Stimulated activated CD4-positive, alpha-beta T cell treated with anti-CD3 and anti-CD28 coated beads, Interleukin-12 subunit alpha, Interleukin-12 subunit beta, amount 100 ng/mL, for 24 hours (primary cell): ENCODE measurements at places on chromosomes 6 and 20.

DNA sequence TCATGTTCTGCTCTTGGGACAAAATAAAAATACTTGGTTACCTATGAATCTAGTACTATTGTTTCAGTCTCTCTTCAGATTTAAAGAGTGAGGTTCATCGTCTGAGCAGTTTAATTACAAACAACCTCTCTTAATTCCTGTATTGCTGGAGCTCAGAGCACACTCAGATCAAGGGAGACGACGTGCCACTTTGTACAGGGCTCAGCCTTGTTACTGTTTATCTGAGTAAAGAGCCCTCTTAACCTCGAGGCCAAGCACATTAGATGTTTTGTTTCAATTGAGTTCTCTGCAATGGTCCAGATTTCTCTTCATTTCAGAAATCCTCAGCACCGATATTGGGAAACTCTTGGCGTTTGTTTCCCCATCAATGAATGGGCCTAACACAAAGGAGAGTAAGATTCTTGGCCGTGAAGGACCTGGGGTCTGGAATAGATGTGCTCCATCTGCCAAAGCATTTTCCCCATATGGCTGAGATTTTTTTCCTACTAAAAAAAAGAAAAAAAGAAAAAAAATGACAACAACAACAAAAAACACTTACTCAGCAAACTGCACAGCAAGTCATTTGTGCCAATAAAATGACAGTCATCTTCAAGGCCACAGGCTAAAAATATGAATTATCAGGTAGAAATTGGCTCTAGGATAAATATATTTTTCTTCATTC lies 82.6 kb upstream of the CCN6 start:
- DNase-seq = no peak

DNA sequence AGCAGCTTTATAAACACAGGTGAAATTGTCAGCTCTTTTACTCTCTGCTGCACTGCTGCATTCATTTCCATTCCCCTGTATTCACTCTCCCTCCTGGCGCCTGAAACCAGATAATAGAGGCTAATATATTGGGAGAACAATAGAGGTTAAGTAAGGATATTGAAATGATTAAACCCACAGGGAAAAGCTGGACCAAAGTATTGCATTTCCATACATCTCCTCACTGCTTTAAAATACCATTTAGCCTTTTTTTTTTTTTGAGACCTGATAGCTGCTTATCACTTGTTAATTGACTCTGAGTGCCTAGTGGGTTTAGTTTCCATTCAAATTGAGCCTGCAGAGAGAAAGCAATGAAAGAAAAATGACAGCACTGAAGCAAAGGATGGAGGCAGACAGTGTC lies 540.5 kb upstream of the IMPG1 start:
- DNase-seq = no peak

- DNase-seq = no peak
These were observed 60.2 kb downstream of the ADAT2 start for GRCh38 chr6:143390278-143390677.

GRCh38 chr20:39188266-39188765 lies 226.2 kb downstream of the DHX35 start:
- DNase-seq = no peak
